ENCODE measurements at places on chromosomes 6 and 20.

GRCh38 chr6:34347303-34347702 is 45.2 kb downstream of the NUDT3 start:
- no peak for DNase-seq

- no peak for DNase-seq
Observed at GRCh38 chr6:145845557-145845956, 31.0 kb upstream of the FBXO30 start.

DNA sequence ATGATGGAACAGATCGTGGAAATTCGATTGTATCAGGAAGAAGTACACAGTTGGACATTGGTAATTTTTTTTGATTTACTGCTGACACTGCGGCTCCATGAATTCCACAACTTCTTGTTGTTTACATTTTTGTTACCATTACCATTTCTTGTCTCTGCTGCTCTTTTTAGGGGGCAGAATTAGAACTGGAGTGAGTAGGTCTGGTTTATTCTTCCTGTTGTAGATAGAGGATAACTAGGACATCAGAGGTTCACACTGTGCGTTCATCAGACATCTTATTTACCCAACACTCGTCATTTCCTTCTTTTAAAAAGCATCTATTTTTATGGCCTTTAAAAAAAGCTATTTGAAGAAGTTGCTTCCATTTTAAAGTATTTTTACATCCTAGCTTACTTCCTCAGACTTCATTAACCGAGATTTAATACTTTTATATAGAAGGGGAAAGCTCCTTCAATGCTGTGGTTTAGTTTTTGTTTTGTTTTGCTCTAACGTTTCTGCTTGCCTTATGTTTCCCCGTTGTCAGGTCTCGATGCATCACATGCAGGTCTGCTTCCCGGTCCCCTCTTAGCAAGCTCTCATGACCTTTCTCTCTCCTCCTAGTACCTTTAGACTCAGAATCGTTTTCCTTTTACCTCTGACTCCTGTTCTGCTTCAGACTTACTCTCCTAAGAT is 139.1 kb downstream of the ARID1B start:
- DNase-seq: no peak

- DNase-seq: no peak
Observed at GRCh38 chr20:51183451-51183850, 160.5 kb upstream of the KCNG1 start.

GRCh38 chr6:169806701-169807100 is 55.3 kb downstream of the ERMARD start:
- no peak for DNase-seq

DNA sequence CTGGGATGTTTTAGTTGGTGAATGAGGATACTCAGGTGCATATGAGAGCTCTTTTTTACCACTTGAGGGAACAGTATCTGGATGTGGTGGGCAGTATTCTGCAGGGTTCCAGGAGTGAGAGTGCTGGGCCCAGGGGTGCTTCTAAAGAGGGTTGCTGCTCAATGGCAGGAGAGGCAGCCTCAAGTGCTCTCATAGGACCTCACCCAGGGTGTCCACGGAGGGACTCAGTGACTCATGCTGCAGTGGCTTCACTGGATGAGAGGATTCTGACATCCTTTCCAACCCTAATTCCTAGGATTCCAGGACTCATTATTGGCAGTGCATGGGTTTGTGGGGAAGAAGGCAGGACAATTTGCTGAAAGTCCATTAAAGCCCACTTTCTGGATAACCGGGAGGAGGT is 176.6 kb upstream of the FERMT1 start:
- no peak for DNase-seq

GRCh38 chr20:41135187-41135887 is 2.0 kb upstream of the PLCG1 start:
- peak; percentile 61 for DNase-seq

GRCh38 chr20:25018841-25019240 is 26.3 kb upstream of the APMAP start:
- no peak for DNase-seq
